Airway epithelial cell (primary cell): ENCODE measurements at places on chromosomes 4 and X. TPM values are rescaled to one million over a fixed set of nuclear protein-coding genes. Genes with fewer than 3 reads are reported as not detected.

SPANXN4 gene
- total RNA-seq, result not detected in 2 replicates

SGCB gene
- 6.2 and 7.5 TPM in 2 replicates for total RNA-seq

OPRPN gene
- total RNA-seq, result not detected in 2 replicates

RIBC1 gene
- total RNA-seq, result 0.74 and 1.5 TPM in 2 replicates

TCEANC gene
- 1.3 and 1.5 TPM in 2 replicates for total RNA-seq

RRAGB gene
- total RNA-seq, result 3.3 and 5.4 TPM in 2 replicates

ASB11 gene
- not detected in 2 replicates for total RNA-seq

STPG2 gene
- total RNA-seq, result not detected in 2 replicates

CPEB2 gene
- 5.7 and 7.1 TPM in 2 replicates for total RNA-seq

NPY1R gene
- not detected in 2 replicates for total RNA-seq
